ENCODE measurements at places on chromosomes 7 and 10.

DNA sequence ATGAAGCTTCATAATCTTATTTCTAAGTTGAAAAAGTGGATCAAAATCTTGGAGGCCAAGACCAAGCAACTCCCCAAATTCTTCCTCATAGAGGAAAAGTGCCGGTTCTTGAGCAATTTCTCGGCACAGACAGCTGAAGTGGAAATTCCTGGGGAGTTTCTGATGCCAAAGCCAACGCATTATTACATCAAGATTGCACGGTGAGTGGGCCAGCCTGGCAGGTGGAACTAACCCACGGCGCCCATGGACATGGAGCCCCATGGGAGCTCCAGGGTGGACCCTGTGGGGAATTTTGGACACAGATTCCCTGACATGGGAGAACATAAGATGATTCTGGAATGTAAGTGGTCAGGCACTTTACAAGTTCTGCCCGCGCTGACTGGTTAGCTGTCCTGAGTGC lies 125.9 kb downstream of the TRRAP start:
- DNase-seq = no peak

DNA sequence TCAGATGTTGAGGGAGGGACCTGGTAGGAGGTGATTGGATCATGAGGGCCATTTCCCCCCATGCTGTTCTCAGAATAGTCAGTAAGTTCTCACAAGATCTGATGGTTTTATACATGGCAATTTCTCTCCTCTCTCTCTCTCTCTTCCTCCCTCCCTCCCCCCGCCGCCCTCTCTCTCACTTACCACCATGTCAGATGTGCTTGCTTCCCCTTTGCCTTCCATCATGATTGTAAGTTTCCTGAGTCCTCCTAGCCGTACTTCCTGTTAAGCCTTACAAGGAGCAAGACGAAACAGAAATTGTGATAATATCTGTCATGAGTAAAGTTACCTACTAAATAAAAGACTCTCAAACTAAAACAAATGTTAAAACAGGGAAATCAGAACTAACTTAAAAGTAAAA lies 19.9 kb upstream of the GPR141 start:
- no peak for DNase-seq

GRCh38 chr7:142636751-142637150 lies 112.5 kb upstream of the PRSS1 start:
- DNase-seq = no peak

DNA sequence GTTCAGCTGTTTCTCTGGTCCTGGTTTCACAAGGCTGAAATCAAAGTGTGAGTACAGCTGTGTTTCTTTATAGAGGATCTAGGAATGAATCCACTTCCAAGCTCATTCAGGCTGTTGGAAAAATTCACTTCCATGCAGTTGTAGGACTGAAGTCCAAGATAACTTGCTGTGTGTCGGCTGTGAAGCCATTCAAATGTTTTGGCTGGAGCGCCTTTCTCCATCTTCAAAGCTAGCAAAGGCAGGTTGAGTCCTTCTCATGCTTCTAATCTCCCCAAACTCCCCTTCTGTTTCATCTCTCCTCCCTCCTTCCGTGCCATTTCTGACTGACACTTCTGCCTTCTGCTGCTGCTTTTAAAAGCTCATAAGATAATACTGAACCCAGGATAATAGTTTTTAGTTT lies 1195.4 kb upstream of the LRRN3 start:
- no peak for DNase-seq

- no peak for DNase-seq
These were observed 193.7 kb downstream of the RNLS start for GRCh38 chr10:88389456-88389855.

DNA sequence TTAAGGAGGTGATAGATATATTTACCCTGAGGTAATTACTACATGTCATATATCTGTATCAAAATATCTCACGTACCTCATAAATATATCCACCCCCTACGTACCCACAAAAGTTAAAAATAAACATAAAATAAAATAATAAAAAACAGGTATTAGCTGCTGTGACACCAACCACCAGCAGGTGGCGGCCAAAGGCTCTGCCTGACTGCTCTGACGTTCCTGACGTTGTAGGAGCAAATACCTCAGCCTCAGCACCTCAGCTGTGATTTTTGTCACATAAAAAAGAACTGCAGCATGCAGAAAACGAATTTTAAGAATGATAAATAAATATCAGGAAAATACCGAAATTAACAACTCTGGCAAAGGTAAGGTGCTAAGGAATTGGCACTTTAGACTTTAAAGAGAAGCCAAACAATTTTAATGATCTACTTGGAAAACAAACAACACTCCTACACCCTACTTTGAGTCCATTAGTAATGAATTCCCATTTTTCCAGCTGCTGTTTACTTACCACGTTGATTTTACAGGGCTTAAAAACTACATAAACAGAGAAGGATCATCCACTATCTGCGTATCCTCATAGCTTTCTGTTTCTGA lies 125.4 kb upstream of the TARP start:
- DNase-seq = peak; percentile 1
